Endothelial cell of coronary artery (primary cell): ENCODE measurements at places on chromosomes 6 and 20. TPM values are rescaled to one million over a fixed set of nuclear protein-coding genes. Genes with fewer than 3 reads are reported as not detected.

Gene BPIFB2
- not detected in 2 replicates for total RNA-seq

Gene ENPP5
- not detected in 2 replicates for total RNA-seq

Gene CLVS2
- under 0.01 TPM in 1 of 2 replicates, not detected in the other for total RNA-seq

Gene COX4I2
- total RNA-seq = not detected in 2 replicates

Gene COMMD7
- 21.3 and 24.1 TPM in 2 replicates for total RNA-seq

Gene TMEM217
- 7.8 and 8.6 TPM in 2 replicates for total RNA-seq

Gene TP53TG5
- not detected in 2 replicates for total RNA-seq

Gene OR2H1
- not detected in 2 replicates for total RNA-seq
